ENCODE measurements at places on chromosomes 2 and 18.

DNA sequence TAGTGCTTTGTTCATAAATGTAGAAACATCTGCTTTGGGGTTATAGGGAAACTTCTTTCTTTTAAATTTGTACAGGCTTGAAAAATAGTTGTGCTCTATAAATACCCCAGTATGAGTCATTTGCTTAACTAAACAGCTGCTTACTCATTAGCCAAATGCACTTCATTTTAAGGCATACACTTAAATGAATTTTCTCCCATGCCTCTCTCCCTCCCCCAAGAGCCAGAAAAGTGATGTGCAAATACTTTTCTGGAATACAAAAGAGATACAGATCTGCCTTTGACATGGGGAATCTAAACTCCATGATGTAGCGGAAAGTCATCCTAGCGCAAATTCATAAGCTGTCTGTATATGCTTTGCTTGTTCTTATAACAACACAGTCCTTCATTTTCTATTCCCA lies 469.4 kb downstream of the DLGAP1 start:
- peak; percentile 11 for DNase-seq

DNA sequence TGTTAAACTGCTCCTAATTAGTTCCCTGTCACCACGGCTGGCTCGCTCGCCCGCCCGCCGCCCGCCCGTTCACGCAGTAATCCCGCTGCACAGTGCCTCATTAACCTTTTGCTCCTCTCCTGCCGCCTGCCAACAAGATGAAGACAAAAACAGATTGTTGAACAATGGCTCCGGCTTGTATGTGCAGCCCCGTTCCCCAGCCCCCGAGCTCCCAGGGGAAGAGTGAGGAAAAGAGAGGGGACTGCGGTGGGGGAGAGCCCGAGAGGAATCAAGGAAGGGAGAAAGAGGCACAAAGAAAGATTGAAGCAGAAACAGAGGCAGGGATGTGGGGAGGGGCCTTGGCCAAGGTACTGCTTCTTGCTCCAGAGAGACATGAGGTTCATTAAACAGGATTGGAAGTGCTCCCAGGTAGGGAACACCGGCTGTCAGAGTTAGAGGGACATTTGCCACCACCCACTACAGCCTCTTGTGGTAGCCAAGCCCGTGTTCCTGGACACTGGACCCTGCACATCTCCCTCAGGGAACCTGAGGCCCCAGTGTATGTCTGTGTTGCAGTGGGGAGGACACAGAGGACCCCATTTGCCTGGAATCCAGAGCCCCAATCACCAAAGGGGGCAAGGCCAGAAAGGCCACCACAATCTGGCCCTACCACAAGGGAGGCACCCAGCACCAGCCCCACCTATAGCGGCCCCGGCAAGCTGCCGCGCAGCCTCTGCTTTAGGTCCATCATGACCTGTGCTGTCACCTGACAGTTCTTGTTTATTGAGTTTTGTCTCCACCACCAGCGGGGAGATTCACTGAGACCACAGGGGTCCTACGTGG lies 38.1 kb downstream of the EMX1 start:
- DNase-seq, result no peak

- DNase-seq, result peak; percentile 5
These were observed 38.1 kb downstream of the ST8SIA5 start for GRCh38 chr18:46718501-46719341.

GRCh38 chr2:46001741-46002506 lies 295.3 kb upstream of the EPAS1 start:
- DNase-seq, result peak; percentile 30

DNA sequence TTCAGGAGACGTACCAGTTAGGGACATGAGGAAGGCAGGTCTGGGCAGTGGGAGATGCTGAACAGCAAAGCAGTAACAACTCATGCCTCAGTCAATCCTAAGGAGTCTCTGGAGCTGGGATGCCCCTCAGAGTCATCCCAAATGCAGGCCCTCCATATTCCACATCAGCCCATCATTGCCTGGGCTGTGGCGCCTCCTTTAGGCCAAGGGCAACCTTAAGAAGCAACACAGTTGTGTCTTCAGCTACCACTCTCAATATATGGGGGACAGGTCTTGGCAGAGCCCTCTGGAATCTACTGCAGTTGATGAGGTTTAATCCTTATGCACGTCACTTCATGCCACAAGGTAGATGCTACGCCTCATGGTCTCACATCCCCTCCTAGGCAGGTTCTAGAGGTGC lies 682.0 kb upstream of the RAB6C start:
- DNase-seq, result no peak

GRCh38 chr2:180938451-180938850 lies 42.0 kb upstream of the UBE2E3 start:
- DNase-seq, result peak; percentile 70

- DNase-seq, result peak; percentile 27
These were observed 36.5 kb upstream of the CDH19 start for GRCh38 chr18:66640431-66640830.

DNA sequence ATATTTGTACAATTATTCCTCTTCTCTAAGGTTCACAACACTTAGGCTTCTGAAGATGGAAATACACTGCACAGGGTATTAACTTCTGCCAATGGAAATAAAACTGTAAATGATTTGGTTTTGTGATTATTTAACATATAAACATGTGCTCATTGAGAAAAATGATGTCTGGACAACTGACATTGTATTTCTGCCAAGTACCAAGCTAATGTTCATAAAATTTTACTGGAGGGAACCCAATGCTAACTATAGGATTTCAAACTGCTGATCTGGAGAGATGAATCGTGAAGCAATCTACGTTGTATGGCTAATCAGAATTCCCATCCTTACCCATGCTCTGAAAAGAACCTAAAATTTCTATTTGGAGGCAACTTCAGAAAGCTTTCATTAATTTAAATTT lies 279.7 kb downstream of the NRXN1 start:
- DNase-seq, result no peak

DNA sequence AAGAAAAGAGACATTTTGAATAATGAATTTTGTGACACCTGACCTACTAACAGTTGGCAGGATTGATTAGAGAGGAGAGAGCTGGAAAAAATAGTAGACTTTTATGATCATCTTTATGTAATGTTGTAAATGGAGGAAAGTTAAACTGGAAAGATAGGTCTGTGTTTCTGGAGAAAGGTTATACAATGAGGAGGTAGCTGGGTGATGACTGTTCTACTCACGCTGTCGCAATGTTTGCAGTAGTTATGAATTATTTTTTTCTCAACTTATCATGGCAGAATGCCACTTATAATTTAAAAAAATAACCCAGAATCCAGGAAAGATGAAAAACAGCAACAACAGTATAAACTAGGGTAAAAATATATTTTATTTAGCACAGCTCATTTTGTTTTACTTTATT lies 364.9 kb downstream of the SPAG16 start:
- DNase-seq, result no peak

GRCh38 chr2:11853197-11853588 lies 106.8 kb downstream of the LPIN1 start:
- DNase-seq, result no peak

GRCh38 chr2:218294430-218295022 lies 2.2 kb upstream of the TMBIM1 start:
- DNase-seq, result no peak

- DNase-seq, result no peak
These were observed 133.0 kb upstream of the MYO3B start for GRCh38 chr2:170044751-170045478.

DNA sequence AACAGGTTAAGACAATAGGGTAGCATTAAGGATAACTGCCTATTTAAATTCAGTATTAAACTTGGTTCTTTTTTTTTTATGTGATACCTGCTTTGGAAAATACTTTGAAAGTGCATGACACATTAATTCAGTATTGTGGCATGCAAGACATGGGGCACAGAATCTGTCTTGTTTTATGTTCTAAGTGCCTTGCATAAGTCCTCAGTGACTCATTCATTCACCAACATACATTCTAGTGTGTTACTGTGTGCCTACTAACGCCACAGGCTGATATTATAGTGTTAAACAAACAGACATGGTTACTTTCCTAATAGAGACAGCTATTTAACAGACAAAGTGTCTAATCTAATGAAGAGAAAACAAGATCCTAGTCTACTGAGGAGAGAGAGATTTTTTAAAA lies 91.7 kb downstream of the GCA start:
- peak; percentile 31 for DNase-seq

DNA sequence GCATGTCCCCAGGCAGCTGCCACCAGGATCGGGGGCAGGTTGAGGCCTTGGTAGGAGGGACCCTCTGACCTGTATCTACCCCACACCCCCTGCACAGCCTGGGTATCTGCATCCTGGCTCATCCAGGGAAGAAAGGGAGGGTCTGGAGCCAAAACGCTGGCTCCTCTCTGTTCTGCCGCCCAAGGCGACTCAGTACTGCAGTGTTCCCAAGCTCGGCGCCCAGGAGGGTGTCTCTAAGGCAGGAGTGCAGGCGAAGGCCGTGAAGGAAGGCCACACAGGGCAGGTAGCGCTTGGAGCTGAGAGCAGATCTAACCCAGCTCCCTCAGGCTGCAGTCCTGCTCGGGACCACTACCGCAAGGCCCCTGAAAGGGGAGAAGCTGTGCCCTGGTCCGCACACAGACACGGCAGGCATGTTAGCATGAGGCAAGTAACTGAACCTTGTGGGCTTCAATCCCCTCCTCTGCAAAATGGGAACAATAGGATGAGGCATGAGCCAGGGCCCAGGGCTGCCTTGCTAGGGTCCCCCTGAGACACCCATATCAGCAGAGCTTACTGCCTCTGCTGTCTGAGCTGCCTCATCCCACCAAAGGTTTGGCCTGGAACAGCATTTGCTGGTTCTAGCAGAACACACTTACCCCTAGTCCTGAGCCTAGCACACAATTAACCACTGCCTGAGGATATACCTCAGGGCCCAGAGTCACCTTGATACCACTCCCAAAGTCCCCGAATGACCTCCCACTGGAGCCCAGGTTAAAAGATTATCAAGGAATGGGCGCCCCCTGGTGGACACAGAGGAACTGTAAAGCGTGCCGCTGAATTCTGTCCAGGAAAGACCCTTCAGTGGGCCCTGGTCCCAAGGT lies 6.5 kb downstream of the PTMA start:
- DNase-seq, result peak; percentile 44

DNA sequence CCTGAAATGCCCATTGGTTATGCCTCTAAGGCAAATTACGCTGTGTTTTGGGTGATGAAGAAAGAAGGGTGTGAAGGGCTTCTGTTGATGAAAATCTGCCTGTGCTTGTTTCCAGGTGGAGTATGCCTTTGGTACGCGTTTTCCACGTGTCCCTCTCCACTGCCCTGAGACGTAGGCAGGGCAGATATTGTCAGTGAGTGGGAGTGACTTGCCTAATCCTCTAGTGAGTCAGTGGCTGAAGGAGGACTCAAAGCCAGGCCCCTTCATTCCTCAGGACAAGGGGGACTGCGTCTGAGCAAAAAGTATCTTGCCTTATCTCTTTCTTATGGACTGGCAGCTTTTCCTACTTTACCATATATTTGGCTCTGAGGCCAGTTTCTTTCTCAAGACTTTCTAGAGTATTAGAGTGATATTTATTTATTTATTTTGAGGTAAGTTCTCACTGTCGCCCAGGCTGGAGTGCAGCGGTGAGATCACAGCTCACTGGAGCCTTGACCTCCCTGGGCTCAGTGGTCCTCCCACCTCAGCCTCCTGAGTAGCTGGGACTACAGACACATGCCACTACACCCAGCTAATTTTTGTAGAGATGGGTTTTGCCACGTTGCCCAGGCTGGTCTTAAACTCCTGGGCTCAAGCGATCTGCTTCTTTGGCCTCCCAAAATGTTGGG lies 10.2 kb downstream of the RALB start:
- DNase-seq, result peak; percentile 55

- DNase-seq, result no peak
These were observed 112.1 kb downstream of the NCKAP5 start for GRCh38 chr2:133456156-133456555.

Data from choroid plexus epithelial cell (primary cell).